Calu3 (cell line): ENCODE measurements at places on chromosomes 1 and 21. TPM values are rescaled to one million over a fixed set of nuclear protein-coding genes. Genes with fewer than 3 reads are reported as not detected.
A peak's percentile ranks its signal among the peaks of the same experiment; 100 is the strongest.

- H3K27me3 ChIP-seq = peaks cover 14% of the 10 kb centered on the region
- peak; percentile 58 for DNase-seq
- peak overlapping the region; percentile 58 for H3K4me3 ChIP-seq
- H3K36me3 ChIP-seq = peaks cover 6% of the 10 kb centered on the region
- peak overlapping the region; percentile 48 for H3K27ac ChIP-seq
- peaks cover 21% of the 10 kb centered on the region for H3K4me1 ChIP-seq
Measured at GRCh38 chr21:42056996-42057689, 14.0 kb upstream of the UMODL1 start.

- no peaks in the 10 kb centered on the region for H3K4me1 ChIP-seq
- no peak overlapping the region for H3K4me3 ChIP-seq
- no peaks in the 10 kb centered on the region for H3K36me3 ChIP-seq
- no peaks in the 10 kb centered on the region for H3K27me3 ChIP-seq
Measured at GRCh38 chr1:73472810-73473209, 725.2 kb downstream of the LRRIQ3 start.

DNA sequence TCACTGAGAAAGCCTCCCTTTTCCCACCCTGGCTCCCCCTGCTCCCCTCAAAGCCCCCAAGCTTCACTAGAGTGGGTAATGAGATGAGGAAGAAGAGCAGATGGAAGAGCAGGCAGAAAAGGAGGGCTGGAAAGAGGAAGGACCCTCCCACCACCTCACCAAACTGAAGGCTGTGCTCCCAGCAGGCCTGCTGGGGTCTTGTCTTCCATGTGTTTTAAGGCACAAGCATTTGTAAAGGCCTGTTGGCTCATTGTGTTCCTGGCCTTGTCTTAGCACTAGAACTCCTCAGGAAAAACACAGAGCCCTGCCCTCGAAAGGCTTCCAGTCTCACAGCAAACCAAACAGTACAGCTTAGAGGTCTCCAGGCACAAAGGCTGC lies 51.5 kb downstream of the TOMM20 start:
- no peak overlapping the region for H3K27ac ChIP-seq
- peaks cover 27% of the 10 kb centered on the region for H3K4me1 ChIP-seq
- no peaks in the 10 kb centered on the region for H3K27me3 ChIP-seq
- no peak for DNase-seq

DNA sequence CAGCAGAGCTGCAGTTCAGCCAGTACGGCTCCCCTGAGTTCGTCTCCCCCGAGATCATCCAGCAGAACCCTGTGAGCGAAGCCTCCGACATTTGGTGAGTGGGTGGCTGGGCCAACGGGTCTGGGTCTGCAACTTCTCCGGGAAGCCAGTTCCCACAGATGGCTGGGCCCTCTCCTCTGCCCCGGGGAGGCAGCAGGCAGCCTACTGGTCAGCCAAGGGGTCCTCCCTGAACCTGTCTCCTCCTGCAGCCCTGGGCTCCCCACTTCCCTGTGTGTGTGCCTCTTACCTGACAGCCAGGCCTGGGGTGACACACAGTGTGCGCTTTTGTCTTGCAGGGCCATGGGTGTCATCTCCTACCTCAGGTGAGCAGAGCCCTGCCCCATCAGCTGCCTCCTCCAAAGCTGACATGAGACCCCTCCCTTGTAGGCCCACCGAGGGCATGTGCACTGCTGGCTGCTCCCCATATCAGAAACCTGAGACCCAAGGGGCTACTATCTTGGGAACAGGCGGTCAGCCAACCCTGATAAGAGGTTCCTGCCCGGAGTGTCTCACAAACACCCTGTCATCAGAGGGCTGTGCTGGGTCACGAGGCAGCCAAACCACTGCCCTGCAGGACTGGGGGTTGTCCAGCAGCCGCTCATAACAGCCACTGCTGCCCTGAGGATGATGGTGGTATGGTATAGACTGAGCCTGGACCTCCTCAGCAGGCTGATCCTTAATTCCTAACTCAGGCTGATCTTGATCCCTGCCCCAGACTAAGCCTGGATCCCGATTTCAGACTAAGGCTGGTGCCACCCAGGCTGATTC lies 37.6 kb downstream of the TRIM11 start:
- H3K27ac ChIP-seq = no peak overlapping the region
- DNase-seq = no peak
- peaks cover 6% of the 10 kb centered on the region for H3K36me3 ChIP-seq
- H3K4me1 ChIP-seq = peaks cover 16% of the 10 kb centered on the region
- no peaks in the 10 kb centered on the region for H3K27me3 ChIP-seq
- no peak overlapping the region for H3K4me3 ChIP-seq

- H3K27me3 ChIP-seq = no peaks in the 10 kb centered on the region
- no peak for DNase-seq
- no peaks in the 10 kb centered on the region for H3K4me1 ChIP-seq
- H3K27ac ChIP-seq = no peak overlapping the region
Measured at GRCh38 chr1:2144501-2145090, 50.0 kb downstream of the FAAP20 start.

DNA sequence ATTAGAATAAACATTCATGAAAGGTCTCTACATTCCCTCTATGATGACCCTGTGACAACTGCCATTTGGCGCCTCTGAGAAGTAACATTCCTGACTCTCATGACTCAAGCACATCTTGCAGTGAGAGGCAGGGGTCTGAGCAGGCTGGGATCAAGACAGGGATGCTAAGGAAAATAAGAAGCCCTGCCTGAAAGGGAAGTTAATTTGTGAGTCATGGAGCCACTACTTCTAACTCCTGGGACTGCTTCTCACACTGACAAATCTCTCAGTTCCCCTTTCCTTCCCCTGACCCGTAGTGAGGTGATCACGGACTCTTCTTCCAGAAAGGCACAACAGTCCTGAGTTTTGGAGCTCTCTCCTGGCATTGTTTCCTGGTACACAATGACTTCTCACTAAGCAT lies 231.9 kb downstream of the TNR start:
- no peak overlapping the region for H3K27ac ChIP-seq
- no peaks in the 10 kb centered on the region for H3K36me3 ChIP-seq
- no peak overlapping the region for H3K4me3 ChIP-seq

DNA sequence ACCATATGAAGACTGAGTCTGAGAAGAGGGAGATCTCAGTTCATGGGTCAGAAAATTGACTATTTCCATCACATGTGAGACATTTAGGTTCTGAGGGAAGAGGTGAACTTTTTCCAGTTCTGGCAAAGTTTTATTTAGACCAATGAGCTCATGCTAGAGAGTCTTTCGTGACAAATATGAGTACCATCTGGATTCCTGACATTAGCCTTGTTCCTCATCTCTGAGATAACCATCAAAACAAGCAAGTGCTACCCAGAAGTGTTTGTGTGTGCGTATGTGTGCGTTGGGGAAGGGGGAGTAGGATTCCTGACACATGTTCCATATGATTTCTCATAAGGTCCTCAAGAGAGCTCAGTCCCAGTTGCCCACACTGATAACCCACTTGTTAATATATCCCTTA lies 120.6 kb downstream of the FASLG start:
- no peaks in the 10 kb centered on the region for H3K36me3 ChIP-seq
- H3K4me1 ChIP-seq = no peaks in the 10 kb centered on the region
- no peak overlapping the region for H3K4me3 ChIP-seq
- H3K27me3 ChIP-seq = no peaks in the 10 kb centered on the region

GRCh38 chr21:25561668-25562641 lies 45.3 kb downstream of the MRPL39 start:
- H3K4me3 ChIP-seq = peak overlapping the region; percentile 64
- H3K27me3 ChIP-seq = no peaks in the 10 kb centered on the region
- peak; percentile 48 for DNase-seq
- peaks cover 7% of the 10 kb centered on the region for H3K36me3 ChIP-seq
- peak overlapping the region; percentile 51 for H3K27ac ChIP-seq
- H3K4me1 ChIP-seq = no peaks in the 10 kb centered on the region

DNA sequence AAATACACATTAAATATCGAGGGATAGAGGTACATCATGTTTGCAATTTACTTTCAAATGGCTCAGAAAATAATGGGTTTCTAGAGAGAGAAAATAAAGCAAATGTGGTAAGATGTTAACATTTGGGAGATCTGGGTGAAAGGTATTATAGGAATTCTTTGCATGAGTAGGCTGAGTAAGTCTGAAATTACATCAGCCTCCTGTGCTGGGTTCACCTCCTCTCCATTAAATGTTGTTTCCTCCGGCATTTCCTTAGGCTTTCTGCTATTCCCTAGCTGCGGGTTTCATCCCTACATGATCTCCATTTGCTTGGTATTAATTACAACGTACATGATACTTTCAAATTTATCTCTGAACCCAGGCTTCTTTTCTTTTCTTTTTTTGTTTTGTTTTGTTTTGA lies 31.6 kb downstream of the ZMYND12 start:
- no peak overlapping the region for H3K4me3 ChIP-seq
- no peak overlapping the region for H3K27ac ChIP-seq
- no peak for DNase-seq
- H3K27me3 ChIP-seq = peaks cover 24% of the 10 kb centered on the region
- no peaks in the 10 kb centered on the region for H3K4me1 ChIP-seq

- peaks cover 8% of the 10 kb centered on the region for H3K4me1 ChIP-seq
- DNase-seq = no peak
- no peaks in the 10 kb centered on the region for H3K27me3 ChIP-seq
Measured at GRCh38 chr1:23408797-23409290, 15.7 kb downstream of the TCEA3 start.

- DNase-seq = no peak
- H3K4me3 ChIP-seq = no peak overlapping the region
- peaks cover 9% of the 10 kb centered on the region for H3K4me1 ChIP-seq
- peaks cover 45% of the 10 kb centered on the region for H3K27me3 ChIP-seq
- H3K36me3 ChIP-seq = no peaks in the 10 kb centered on the region
Measured at GRCh38 chr1:31834501-31834900, 18.7 kb upstream of the SPOCD1 start.

- H3K4me1 ChIP-seq = no peaks in the 10 kb centered on the region
- H3K36me3 ChIP-seq = no peaks in the 10 kb centered on the region
- no peak for DNase-seq
Measured at GRCh38 chr1:34611571-34611970, 143.3 kb upstream of the GJB5 start.

DNA sequence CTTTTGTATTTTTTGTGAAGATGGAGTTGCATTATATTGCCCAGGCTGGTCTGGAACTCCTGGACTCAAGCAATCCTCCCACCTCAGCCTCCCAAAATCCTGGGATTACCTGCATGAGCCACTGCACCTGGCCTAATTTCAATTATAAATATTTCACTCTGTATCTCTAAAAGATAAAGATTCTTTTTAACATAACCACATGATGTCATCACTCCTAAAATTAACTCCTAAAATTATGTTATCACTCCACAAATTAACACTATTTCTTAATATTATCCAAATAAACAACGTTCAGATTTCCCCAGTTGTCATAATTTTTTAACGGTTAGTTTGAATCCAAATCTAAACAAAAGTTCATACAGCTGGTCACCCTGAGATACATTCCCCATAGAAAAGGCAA lies 43.0 kb downstream of the DESI2 start:
- peaks cover 4% of the 10 kb centered on the region for H3K36me3 ChIP-seq
- no peak overlapping the region for H3K4me3 ChIP-seq
- DNase-seq = no peak
- H3K27ac ChIP-seq = no peak overlapping the region
- H3K4me1 ChIP-seq = no peaks in the 10 kb centered on the region
- no peaks in the 10 kb centered on the region for H3K27me3 ChIP-seq

GRCh38 chr1:15249081-15249480 lies 2.1 kb downstream of the FHAD1 start:
- H3K27me3 ChIP-seq = no peaks in the 10 kb centered on the region
- H3K36me3 ChIP-seq = peaks cover 10% of the 10 kb centered on the region
- no peak for DNase-seq
- H3K4me3 ChIP-seq = no peak overlapping the region
- H3K27ac ChIP-seq = no peak overlapping the region

DNA sequence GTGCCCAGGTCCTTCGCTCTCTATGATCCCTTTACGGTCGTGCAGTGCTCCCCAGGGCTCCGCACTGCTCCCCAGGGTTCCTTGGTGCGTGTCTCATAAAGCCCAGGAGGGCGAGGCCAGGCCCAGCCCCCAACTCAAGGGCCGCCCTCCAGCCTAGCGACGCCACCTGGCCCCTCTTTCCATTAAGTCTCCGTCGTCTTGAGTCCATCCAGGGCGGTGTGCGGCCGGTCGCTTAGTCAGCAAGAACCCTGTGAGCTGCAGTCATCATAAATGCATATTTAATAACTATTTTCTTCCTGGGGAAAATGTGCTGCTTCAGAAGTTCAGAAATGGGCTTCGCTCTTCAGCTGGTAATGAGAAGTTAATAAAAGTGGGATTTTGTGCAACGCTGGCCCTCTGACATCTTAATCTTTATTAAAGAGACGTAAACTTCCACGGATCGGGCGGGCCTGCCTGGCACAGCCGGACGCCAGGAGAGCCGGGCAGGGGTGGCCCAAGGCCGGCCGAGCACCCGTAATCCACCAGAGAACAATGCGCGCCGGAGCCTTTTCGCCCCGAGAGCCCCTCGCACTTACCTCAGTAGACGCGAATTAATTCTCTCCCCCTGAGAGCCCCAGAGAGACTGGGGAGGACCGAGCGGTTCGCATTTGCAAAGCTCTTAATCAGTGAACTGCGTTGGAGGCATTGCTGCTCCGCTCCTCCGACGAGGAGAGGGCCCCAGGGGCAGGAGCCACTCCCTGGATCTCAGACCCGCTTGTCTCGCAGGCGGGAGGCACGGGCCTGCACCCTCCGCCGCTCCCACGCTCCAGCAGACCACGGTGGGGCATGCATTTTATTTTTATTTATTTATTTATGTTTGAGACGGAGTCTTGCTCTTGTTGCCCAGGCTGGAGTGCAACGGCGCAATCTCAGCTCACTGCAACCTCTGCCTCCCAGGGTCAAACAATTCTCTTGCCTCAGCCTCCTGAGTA lies 188.3 kb upstream of the ARHGEF16 start:
- H3K36me3 ChIP-seq = peaks cover 9% of the 10 kb centered on the region
- no peaks in the 10 kb centered on the region for H3K4me1 ChIP-seq
- H3K27ac ChIP-seq = no peak overlapping the region
- no peak for DNase-seq
- H3K4me3 ChIP-seq = no peak overlapping the region

The CTSK gene
- 5.5 and 5.9 TPM in 2 replicates for total RNA-seq

The TP73 gene
- 0.34 and 0.54 TPM in 2 replicates for total RNA-seq

The TAGLN2 gene
- 612 and 708 TPM in 2 replicates for total RNA-seq

The GPR37L1 gene
- total RNA-seq = 0.12 and 0.22 TPM in 2 replicates

The ATP1A2 gene
- not detected in 2 replicates for total RNA-seq

The PPIH gene
- 58.6 and 68.3 TPM in 2 replicates for total RNA-seq

The PRDM16 gene
- 0.09 and 0.66 TPM in 2 replicates for total RNA-seq
